Keratinocyte (primary cell): ENCODE measurements at places on chromosomes 11 and 22.

DNA sequence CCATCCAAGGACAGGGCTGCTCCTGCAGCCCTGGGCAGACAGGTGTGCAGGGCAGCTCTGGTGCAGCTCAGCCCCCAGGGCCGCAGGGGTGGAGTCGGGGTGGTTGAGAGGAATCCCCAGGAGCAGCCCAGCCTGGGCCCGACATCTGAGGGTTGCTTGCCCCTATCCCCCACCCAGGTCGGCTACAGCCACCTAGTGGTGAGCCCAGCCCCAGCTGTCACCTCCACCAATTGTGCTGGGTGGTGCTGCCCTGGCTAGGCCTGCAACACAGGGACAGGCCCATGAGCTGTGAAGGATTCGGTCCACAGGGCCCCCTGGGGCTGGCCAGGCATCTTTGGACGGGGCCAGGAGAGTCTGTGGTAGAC lies 29.6 kb downstream of the RTN4R start:
- peaks cover 34% of the 10 kb centered on the region for H3K4me1 ChIP-seq
- no peak overlapping the region for H3K4me3 ChIP-seq
- peaks cover 6% of the 10 kb centered on the region for H3K27me3 ChIP-seq
- H3K36me3 ChIP-seq: no peaks in the 10 kb centered on the region
- H3K27ac ChIP-seq: no peak overlapping the region
- DNase-seq: no peak

GRCh38 chr11:115409691-115410220 lies 94.5 kb downstream of the CADM1 start:
- no peaks in the 10 kb centered on the region for H3K4me1 ChIP-seq
- DNase-seq: no peak
- H3K36me3 ChIP-seq: no peaks in the 10 kb centered on the region
- no peak overlapping the region for H3K27ac ChIP-seq
- H3K4me3 ChIP-seq: no peak overlapping the region

- no peak overlapping the region for H3K4me3 ChIP-seq
- H3K27me3 ChIP-seq: no peaks in the 10 kb centered on the region
- DNase-seq: no peak
- peaks cover 11% of the 10 kb centered on the region for H3K4me1 ChIP-seq
- H3K27ac ChIP-seq: no peak overlapping the region
Observed at GRCh38 chr11:129767827-129768226, 47.8 kb upstream of the TMEM45B start.

DNA sequence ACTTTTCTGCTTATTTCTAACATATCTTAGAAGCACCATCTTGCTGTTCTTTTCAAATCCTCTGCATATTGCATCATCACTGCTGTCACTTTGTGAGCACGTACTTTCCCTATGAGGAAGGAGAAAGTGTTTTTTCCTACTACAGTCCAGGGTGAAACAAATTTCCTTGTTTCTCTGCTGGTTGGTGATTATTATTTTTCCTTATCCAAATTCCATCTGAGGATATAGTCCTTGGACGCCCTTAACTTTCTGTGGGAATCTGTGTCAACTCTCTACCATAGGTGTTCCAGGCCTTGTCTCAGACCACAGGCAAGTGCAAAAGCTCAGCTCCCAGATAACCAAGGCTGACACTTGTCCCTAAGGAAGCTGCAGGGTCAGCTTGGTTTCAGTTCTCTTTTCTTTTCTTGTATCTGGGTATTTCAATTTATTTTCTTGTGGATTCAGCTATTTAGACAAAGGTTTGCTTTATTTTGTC lies 29.4 kb upstream of the LYVE1 start:
- DNase-seq: no peak
- H3K4me3 ChIP-seq: no peak overlapping the region
- peaks cover 22% of the 10 kb centered on the region for H3K4me1 ChIP-seq
- no peaks in the 10 kb centered on the region for H3K27me3 ChIP-seq
- H3K36me3 ChIP-seq: no peaks in the 10 kb centered on the region

GRCh38 chr11:11657218-11657955 lies 35.6 kb upstream of the GALNT18 start:
- H3K27ac ChIP-seq: no peak overlapping the region
- H3K36me3 ChIP-seq: no peaks in the 10 kb centered on the region
- no peak overlapping the region for H3K4me3 ChIP-seq
- peaks cover 10% of the 10 kb centered on the region for H3K27me3 ChIP-seq

DNA sequence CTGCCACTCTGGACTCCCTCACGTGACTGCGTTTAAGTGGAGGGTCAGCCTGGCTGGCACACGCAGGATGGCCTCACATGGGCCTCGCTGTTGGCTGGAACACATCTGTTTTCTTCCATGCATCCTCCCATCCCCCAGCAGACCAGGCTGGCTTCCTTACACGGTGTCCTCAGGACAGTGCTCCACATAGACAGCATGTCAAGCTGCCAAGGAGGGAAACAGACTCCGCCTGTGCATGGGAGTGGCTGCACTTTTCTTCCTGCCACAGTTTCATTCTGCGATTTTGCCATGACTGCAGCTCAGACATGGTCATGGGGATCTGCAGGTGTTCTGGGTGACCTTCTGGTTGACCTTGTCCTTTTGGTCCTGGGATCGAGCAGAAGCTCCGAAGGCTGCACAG lies 344.2 kb downstream of the SHANK2 start:
- no peaks in the 10 kb centered on the region for H3K27me3 ChIP-seq
- H3K36me3 ChIP-seq: no peaks in the 10 kb centered on the region
- no peak for DNase-seq
- H3K4me3 ChIP-seq: no peak overlapping the region
- H3K4me1 ChIP-seq: no peaks in the 10 kb centered on the region

DNA sequence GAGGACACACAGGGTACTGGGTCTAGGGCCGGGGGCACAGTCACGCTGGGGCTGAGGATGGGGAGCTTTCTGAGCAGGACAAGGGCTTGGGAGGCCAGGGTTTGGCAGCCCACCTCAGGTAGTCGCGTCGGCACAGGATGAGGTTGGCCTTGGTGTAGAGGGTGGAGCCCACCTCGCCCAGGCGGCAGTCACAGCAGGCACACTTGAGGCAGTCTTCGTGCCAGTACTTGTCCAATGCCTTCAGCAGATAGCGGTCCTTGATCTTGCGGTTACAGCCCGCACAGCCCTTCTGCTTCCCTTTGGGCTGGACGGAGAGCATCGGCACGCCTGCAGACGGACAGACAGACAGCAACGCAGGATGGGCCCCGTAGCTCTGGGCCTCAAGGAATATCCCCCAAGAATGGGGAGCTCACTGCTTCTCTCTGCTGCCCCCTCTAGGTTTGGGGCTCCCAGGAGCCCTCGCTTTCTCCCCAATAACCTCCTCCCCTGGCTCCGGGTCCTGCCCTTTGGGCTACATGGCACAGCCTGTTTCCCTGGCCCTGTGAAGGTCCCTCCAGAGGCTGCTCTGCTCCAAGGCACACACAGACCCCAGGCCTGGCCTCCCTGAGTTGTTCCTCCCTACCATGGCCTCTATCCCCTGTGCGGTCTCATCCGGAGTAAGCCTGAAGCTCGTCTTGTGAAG lies 33.4 kb downstream of the LMO1 start:
- H3K4me3 ChIP-seq: no peak overlapping the region
- no peaks in the 10 kb centered on the region for H3K36me3 ChIP-seq
- no peak for DNase-seq
- peaks cover 5% of the 10 kb centered on the region for H3K27me3 ChIP-seq
- no peak overlapping the region for H3K27ac ChIP-seq

GRCh38 chr11:92149996-92150395 lies 74.6 kb upstream of the FAT3 start:
- no peak for DNase-seq
- no peaks in the 10 kb centered on the region for H3K36me3 ChIP-seq
- no peak overlapping the region for H3K4me3 ChIP-seq
- no peaks in the 10 kb centered on the region for H3K4me1 ChIP-seq
- no peaks in the 10 kb centered on the region for H3K27me3 ChIP-seq

DNA sequence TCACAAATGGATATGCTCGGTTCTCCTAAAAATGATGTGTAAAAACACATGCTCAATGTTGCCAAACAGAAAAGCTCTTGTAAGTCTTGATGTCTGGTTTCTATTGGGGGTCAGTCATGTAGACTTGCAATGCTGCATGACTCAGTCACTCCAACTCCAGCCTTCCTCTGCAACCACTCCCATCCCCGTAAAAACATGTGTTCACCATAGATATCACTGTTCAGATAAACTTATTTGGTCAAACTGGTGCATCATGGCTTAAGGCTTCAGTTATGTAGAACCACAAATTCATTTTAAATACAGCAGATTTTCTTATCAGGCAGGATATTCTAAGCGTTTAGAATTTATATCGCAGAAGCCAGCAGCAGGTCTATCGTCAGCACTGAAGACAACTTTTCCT lies 298.4 kb upstream of the LUZP2 start:
- H3K27me3 ChIP-seq: no peaks in the 10 kb centered on the region
- H3K4me1 ChIP-seq: no peaks in the 10 kb centered on the region
- no peak for DNase-seq
- no peak overlapping the region for H3K27ac ChIP-seq
- H3K4me3 ChIP-seq: no peak overlapping the region
- H3K36me3 ChIP-seq: no peaks in the 10 kb centered on the region

DNA sequence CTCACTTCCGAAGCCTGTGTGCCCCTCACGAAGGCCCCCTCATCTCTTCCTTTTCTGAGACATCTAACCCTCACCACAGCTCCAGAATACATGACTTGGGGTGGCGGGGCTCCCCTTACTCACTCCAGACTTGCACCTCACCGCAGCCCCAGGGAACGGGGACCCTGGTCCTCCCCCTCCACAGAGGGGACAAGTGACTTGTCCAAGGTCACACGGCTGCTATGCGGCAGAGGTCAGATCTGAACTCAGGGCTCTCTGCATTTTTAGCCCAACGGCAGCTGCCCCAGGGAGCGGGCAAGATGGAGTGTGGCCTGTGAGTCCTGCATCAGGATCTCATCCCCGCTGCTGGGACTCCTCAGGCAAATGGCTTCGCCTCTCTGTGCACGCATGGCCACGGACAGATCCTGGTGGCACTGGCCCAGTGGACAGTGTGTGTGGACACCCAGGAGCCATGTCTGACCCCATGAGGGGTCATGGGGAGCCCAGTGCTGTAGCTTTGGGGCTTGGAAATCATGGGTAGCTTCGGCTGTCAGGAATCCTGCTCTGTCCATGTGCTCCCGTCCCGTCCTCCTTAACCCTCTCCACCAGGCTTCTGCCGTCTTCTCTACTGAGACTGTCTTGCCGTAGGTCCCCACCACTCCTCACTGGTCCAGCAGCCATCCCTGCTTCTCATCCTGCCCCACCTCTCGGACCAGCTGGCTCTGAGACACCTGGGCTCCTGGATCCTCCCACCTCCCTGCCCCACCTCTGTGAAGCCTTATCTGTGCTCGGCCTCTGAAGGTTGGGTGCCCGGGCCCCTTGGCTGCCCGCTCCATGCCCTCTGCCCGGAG lies 48.0 kb upstream of the CARS1 start:
- no peaks in the 10 kb centered on the region for H3K4me1 ChIP-seq
- no peak overlapping the region for H3K4me3 ChIP-seq
- H3K36me3 ChIP-seq: no peaks in the 10 kb centered on the region
- no peak for DNase-seq
- no peaks in the 10 kb centered on the region for H3K27me3 ChIP-seq

DNA sequence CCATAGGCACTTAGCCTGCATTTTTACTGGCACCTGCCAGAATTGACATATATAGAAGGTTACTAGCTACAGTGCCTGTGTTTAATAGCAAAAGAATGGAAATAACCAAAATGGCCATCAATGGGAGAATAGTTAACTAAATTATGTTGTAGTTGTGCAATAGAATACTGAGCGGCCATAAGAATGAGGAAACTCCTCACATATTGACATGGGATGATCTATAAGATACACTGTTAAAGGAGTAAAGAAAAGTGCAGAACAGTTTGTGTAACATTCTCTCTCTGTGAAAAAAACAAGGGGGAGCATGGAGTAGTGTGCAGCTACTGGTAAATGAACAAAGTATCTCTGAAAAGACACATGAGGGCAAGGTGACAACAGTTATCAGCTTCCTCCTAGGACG lies 21.5 kb downstream of the ARAP1 start:
- no peaks in the 10 kb centered on the region for H3K27me3 ChIP-seq
- no peak for DNase-seq
- no peak overlapping the region for H3K27ac ChIP-seq
- H3K36me3 ChIP-seq: peaks cover 5% of the 10 kb centered on the region

- H3K27ac ChIP-seq: no peak overlapping the region
- DNase-seq: no peak
- H3K36me3 ChIP-seq: no peaks in the 10 kb centered on the region
- H3K27me3 ChIP-seq: peaks cover 21% of the 10 kb centered on the region
- H3K4me3 ChIP-seq: no peak overlapping the region
- H3K4me1 ChIP-seq: no peaks in the 10 kb centered on the region
Observed at GRCh38 chr11:132943706-132944568, 588.4 kb downstream of the OPCML start.

- peaks cover 9% of the 10 kb centered on the region for H3K4me1 ChIP-seq
- no peak overlapping the region for H3K27ac ChIP-seq
- no peak for DNase-seq
- H3K4me3 ChIP-seq: no peak overlapping the region
- peaks cover 10% of the 10 kb centered on the region for H3K36me3 ChIP-seq
- no peaks in the 10 kb centered on the region for H3K27me3 ChIP-seq
Observed at GRCh38 chr22:19082101-19082500, 40.1 kb downstream of the DGCR2 start.

GRCh38 chr11:69238573-69239351 lies 55.2 kb upstream of the MYEOV start:
- H3K36me3 ChIP-seq: no peaks in the 10 kb centered on the region
- no peaks in the 10 kb centered on the region for H3K4me1 ChIP-seq
- no peak for DNase-seq

DNA sequence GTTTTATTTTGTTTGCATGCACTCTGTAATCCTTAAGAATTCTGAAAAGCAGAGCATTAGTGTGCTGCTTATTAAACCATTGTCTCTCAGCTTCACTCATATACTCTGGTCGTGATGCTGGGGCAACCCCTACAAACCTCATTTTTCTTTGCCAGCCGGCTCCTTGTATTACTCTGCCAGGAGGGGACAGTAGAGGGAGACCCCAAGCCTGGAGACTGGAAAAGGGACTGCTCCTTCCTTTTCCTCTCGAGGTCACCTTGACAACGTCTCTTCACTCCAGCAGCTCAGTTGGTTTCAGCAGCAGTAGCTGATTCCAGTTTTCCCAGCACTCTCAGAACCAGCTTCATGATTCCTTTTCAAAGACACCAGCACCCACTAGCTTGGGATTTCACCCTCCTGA lies 2.8 kb upstream of the JHY start:
- no peak overlapping the region for H3K27ac ChIP-seq
- no peaks in the 10 kb centered on the region for H3K36me3 ChIP-seq
- H3K27me3 ChIP-seq: no peaks in the 10 kb centered on the region
- H3K4me1 ChIP-seq: peaks cover 2% of the 10 kb centered on the region

DNA sequence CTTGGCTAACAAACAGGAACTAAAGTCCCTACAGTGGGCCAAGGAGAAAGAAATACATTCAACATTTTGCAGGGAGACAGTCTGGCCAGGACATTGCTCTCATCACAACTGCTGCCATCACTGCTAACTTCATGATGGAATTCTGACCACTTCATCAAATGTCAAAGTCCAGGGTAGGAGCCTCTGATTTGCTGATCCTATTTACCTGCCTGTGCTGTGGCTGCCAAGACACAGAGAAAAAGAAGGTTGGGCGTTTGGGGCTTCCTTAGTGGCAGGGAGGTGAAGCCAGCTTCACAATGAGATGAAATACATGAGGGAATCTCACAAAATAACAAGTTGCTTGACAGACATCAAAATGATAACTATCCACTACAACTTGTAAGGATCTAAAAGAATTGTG lies 343.9 kb upstream of the CADM1 start:
- H3K4me3 ChIP-seq: no peak overlapping the region
- DNase-seq: no peak
- no peaks in the 10 kb centered on the region for H3K27me3 ChIP-seq

GRCh38 chr22:28773461-28773867 lies 969 bp downstream of the CCDC117 start:
- peak overlapping the region; percentile 67 for H3K27ac ChIP-seq
- H3K4me3 ChIP-seq: peak overlapping the region; percentile 64
- H3K27me3 ChIP-seq: no peaks in the 10 kb centered on the region
- H3K36me3 ChIP-seq: peaks cover 3% of the 10 kb centered on the region
- no peak for DNase-seq
- peaks cover 16% of the 10 kb centered on the region for H3K4me1 ChIP-seq
